NCI-H524 (cell line): ENCODE measurements at places on chromosomes 3 and 15.

DNA sequence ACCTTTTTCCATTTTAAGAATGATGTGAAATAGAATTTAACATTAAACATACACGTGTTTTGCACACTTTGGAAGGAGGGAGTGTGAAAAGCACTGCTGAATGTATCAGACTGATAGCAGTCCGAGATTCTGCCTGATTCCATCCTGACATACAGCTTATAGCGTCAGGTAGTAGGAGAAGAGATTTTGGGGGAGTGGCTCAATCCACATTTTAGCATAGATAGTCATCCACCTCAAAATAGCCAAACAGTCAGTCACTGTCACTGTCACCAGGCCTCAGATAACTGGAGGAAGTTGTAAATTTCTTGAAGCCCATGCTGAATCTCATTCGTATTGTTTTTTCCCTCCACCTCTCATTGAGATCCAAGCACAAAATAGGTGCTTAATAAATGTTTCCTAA lies 35.4 kb upstream of the ARHGEF26 start:
- no peak for DNase-seq

DNA sequence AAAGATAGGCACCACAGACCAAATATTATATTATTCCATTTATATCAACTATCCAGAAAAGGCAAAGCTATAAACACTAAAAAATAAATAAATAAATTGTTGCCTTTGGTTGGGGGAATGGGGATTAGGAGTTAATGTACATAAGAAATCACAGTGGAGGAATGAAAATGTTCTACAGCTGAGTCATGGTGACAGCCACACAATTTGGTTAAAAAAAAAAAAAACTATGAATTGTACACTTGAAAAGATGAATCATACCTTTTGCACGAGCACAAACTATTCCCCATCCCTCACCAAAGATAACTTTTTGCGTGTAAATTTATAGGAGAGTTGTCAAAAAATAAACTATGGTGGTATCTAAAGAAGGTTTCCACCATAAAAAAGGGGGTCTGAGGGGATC lies 103.2 kb downstream of the TBC1D5 start:
- no peak for DNase-seq

GRCh38 chr3:51637941-51638471 lies 33.0 kb upstream of the TEX264 start:
- peak; percentile 78 for DNase-seq

GRCh38 chr3:133863911-133864310 lies 31.8 kb downstream of the RAB6B start:
- no peak for DNase-seq

DNA sequence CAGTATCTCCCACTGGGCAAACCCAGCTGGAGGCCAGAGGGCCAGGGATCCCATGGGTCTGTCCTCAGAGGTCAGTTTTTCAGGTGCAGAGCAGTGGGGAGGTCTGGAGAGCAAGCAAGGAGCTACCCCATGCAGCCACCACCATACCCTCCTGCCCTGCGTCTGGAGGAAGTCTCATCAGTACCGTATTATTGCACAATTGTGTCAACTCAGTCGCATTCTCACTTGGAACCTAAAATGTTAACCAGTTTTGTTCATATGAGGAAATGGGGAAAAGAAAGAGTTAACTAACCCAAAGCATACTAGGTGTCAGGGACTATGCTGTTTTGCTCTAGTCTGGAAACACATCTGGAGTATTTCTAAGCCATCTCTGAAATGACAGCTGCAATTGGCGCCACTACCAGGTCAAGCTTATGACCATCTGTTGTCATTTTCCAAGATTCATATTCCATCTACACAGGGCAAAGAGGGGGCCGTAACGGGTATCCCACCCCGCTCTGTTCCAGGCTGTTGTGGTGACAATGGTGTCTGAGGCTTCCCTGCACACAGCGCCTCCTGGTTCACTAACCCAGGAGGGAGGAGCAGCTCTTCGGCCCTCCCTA lies 16.9 kb upstream of the APBA2 start:
- peak; percentile 89 for DNase-seq
